ENCODE measurements at places on chromosomes 6 and 20.

- DNase-seq = peak; percentile 32
Observed at GRCh38 chr6:111743360-111743759, 129.9 kb downstream of the FYN start.

- no peak for DNase-seq
Observed at GRCh38 chr6:104612541-104612940, 247.2 kb downstream of the HACE1 start.

DNA sequence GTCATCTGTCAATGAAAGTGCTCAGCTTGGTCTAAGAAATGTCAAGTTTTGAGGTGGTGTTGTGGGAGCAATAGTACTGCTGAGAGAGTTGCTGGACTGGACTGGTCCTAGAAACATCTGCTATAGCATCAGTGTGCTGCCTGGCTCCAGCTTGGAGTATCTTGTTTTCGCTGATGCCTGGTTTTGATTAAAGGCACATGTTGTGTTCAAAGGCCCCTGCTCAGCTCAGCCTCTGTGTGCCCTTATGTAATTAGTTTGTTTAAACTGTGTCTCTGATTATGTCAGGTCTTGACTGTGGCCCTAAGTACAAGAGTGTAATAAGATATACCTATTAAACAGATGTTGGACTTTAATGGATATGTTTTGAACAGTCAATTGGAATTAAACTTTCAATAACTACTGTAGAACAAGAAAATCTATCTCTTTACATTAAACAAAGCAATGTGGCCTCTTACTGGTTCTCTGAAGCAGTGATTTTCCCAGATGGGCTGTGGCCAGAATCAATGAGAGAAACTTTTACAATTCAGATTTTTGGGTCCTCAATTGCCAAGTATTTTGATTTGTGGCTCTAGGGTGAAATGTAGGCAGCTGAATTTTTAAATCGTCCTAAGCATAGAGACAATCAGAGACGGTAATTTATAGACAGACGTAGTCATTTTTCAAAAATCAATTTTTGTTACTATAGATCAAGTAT is 668.2 kb downstream of the DHX35 start:
- no peak for DNase-seq

GRCh38 chr6:150126641-150127291 is 16.1 kb upstream of the PPP1R14C start:
- DNase-seq = no peak

- DNase-seq = no peak
Observed at GRCh38 chr20:43925801-43926200, 11.1 kb downstream of the TOX2 start.

- DNase-seq = no peak
Observed at GRCh38 chr6:44263354-44264100, 1.8 kb downstream of the NFKBIE start.

DNA sequence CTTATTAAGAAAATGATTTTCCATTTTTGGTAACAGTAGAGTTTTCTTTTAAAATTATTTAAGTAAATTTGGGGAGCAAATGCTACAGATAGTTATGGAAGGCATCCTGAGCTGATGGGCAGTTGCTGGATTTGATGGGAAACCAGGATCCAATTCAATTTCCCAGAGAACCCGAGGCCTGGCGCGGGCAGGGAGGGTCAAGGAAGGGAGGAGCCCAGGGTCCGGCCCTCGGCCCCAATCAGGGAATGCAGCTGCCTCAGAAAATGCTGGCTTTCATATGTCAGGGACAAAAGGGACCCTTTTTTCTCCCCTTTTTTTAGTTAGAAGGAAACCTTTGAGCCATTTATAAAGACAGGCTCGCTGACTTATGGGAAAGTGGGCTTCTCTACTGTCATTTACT is 42.1 kb downstream of the CTCFL start:
- DNase-seq = no peak

- DNase-seq = no peak
Observed at GRCh38 chr6:158337332-158337731, 25.1 kb downstream of the TULP4 start.

DNA sequence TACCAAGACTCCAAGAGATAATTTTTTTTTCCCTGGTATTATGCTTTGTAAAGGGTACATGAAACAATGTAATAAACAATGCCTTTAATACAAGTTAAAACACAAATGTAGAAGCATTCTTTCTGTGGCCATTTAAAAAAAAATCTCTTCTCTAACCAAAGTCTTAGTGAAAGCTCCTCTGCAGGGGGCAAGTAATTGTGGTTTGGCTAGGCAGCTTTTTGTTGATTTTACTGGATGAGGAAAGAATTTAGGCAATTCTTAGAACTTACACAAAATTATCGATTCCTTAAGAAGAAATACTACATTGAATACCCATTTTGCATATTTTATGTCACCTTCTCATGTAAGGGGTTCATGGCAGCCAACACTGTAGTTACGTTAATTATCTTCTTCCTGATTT is 12.4 kb downstream of the TFB1M start:
- DNase-seq = no peak

- DNase-seq = no peak
Observed at GRCh38 chr6:36975231-36976006, 10.6 kb downstream of the MTCH1 start.

DNA sequence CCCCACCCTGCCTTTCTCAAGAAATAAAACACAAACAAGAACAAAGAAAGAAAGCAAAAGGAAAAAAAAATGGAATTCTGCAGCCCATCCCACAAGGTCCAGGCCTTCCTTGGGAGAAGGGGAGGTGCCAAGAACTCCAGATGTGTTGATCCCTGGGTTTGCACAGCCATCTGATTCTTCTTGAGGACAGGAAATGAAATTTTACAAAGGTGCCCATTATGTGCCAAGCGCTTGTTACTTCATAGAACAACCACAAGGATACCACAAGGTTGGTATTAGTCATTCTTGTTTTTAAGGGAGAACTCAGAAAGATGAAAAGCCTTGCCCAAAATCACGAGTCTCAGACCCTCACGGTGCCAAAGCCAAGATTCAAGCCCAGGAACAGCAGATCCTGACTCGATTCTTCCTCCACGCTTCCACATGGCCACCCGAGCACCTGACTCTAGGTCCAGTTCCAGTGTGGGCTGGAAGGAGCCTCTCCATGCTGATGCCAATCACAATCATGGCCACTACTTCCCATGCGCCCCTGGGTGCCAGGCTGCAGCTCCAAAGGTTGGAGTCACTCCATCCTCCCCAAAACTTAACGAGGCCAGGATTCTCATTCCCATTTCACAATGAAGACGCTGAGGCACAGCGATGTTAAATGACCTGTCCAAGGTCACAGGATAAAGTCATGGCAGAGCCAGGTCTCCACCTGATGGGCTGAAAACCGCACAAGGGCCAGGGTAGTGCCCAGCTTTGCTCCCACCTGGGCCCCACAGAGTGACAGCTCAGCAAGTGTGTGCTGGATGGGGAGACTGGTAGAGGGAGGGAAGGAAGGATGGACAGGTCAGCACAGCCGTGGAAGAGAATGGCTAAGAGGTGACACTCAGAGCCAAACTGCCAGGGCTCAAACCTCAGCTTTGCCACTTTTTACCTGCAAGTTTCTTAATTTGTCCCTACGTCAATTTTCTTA is 66.7 kb upstream of the TOP1 start:
- DNase-seq = no peak

DNA sequence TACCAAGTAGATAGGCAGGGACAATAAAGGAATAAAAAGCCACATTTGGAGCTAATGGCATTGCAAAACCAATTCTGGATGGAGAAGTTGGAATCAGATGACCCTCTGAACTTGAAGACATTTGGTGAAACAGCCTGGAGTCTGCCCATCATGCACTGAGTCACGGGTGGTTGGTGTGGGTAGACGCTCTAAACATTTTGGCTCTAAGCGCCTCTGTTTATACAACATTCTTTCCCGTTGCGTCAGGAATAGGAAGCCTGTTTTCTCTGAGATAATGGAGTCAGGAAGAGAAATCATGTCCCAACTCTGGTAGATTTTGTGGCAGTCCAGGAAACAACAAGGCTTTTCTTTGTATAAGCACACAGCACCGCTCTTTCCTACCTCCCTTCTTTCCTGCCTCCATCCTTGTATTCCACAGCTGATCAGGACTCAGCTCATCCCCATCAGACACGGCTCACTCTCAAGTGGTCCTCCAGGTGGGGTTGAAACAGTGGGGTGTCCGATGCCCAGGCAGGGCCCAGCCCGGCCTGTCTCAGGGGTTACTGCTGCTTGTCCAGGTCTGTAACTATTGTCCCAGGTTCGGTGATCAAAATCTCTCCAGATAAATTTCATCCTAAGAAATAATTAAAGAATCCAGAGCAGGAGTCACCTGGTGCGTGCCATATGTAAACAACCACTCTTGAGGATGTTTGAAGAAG is 12.1 kb upstream of the RAMACL start:
- DNase-seq = peak; percentile 71

DNA sequence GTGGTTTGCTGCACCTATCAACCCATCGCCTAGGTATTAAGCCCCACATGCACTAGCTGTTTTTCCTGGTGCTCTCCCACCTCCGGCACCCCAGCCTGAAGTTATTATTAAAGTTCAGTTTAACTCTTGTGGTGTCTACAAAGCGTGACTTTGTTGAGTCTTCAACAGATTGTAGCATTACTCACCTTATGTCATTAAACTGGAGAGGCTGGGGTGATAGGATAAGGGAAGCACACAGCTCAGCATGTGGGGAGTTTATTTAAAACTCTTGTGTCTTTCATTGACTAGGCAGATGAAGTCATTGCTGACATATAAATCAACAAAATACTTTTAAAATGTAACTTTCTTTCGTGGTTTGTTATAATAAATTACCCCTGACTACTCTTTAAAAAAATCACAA is 84.7 kb upstream of the GCM1 start:
- DNase-seq = no peak

GRCh38 chr6:22643780-22644179 is 74.4 kb downstream of the HDGFL1 start:
- DNase-seq = no peak

DNA sequence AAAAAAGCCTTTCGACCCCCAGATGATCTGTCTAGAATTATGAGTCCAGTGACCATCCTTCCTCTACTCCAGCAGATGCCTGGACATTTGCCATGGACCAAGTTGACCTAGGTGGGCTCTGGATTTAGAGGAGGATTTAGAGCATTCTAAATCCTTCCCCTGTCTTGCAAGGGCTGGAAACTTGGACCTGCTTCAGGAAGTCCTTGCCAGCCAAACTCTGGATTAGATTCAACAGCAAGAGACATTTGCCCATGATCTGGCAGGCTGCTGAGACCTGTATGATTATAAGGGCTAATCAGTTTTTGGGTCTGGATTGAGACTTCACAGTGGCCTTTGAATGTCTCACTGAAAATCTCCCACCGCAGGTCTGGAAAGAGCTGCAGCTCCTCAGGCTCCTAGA is 13.1 kb upstream of the HDGFL1 start:
- peak; percentile 75 for DNase-seq

DNA sequence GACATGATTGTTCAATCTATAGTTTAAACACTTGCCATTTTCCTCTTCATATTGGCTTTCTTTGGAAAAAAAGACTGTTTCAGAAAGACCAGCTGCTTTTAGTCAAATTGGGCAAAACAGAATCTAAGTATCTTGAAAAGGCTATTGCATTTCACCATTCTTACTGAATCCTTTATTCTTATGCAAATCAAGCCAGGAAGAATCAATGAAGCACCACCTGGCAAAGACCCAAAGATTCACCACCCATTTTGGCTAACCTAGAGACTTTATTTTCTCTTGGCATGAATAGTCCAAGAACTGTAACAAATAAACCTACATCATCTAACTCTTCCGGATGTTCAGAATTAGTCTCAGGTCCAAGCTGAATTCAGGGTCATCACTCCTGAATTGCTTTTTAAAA is 71.3 kb upstream of the EYA4 start:
- DNase-seq = no peak

DNA sequence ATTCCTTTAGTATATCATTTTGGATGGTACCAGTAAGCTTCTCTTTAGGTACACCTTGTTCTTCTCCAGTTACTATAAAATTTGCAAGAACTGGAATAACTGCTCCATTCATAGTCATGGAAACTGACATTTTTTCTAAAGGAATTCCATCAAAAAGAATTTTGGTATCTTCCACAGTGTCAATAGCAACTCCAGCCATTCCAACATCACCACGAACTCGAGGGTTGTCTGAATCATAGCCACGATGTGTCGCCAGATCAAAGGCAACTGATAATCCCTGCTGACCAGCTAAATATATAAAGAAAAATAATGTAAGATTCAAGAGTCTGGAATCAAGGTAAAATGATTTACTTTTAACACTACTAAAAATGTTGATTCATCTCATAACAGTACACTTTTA is 5.3 kb downstream of the MMUT start:
- DNase-seq = no peak

DNA sequence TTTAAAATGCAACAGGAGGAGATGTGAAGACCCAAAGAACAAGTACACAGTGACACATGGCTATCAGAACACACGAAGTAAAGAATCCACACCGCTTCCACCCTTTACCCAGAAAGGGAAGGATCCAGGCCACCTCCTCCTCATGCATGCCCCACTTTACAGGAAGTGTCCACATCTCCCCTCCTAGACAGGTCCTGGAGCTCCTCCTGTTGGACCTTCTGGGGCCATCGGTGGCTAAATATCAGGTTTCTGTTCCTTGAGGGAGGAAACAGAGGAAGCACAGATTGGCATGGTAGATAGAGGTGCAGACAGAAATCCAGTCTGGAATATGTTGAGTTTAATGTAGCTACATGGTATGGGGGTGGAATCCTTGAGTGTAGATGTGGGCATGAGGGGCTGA is 10.9 kb downstream of the NINL start:
- no peak for DNase-seq

DNA sequence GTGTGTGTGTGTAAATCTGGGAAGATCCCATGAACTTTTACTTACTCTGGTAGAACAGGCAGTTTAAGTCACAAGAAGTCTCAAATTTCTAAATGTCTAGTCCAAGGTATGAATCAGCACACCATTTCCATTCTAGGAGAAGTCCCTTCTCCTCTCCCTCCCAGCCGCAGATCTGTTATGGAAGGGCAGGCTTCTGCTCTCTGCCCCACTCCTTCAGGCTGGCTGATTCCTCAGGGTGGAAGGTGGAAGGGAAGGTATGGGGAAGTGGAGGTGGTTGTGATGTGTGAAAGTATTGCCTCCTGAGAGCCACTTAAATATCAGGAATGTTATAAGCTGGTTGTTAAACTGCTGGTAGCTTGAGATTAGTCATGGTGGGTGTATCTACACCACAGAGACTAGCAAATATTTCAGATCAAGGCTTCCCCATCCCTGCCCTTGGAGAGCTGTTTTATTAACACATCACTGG is 44.5 kb upstream of the LAMA4 start:
- peak; percentile 75 for DNase-seq

DNA sequence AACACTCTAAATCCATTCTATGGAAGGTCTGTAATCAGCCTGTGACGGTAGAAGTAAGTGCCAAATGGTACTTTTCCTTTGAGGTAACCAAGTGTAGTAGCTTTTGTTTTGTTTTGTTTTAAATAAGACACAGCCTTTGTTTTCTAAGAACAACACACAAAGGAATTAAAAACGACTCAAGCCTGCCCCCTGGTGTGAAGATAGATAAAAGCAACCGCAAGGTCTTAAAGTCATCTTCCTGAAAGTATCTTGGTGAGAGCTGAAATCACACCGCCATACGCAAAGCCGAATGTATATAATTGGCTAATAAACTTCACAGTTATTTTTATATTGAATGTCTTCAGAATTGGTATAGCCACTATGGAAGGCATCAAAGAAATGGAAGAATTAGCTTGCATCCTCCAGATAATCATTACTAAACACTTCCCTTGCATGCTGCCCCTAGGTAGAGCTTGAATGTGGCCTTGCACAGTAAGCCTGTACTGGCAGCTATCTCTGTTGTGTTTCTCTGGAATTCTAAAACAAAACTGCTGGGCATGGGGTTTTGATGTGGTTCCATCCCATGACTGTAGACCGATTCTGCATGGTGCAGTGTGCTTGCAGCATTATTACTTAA is 95.6 kb downstream of the LAMP5 start:
- DNase-seq = peak; percentile 74

- no peak for DNase-seq
Observed at GRCh38 chr6:106637051-106637716, 7.8 kb downstream of the QRSL1 start.
